Suppressor macrophage treated with lipopolysaccharide for 4 hours (primary cell): ENCODE measurements at places on chromosomes 1 and 21.

GRCh38 chr1:62377043-62377562, 57.9 kb upstream of the KANK4 start:
- no peak for DNase-seq

DNA sequence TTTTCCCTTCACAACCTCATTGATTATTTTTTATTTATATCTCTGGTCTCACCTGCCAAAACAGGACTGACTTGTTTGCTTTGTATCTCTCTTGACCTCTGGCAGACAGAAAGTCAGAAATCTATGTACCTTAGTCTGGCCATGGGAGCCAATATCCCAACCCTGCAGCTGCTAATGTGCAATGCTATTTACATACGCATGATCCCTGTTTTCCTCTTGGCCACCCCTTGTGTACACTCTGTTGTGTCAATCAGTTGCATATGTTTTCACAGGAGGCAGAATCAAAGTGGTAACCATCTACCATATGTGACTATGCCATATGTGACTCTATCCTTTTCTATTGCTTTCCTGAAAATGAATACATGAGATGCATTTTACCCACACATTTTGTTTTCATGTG, 688.8 kb downstream of the PLA2G4A start:
- DNase-seq = no peak

- DNase-seq = no peak
These were observed 34.9 kb downstream of the SIM2 start for GRCh38 chr21:36733857-36734256.

GRCh38 chr1:101407505-101408211, 170.8 kb downstream of the S1PR1 start:
- DNase-seq = no peak

DNA sequence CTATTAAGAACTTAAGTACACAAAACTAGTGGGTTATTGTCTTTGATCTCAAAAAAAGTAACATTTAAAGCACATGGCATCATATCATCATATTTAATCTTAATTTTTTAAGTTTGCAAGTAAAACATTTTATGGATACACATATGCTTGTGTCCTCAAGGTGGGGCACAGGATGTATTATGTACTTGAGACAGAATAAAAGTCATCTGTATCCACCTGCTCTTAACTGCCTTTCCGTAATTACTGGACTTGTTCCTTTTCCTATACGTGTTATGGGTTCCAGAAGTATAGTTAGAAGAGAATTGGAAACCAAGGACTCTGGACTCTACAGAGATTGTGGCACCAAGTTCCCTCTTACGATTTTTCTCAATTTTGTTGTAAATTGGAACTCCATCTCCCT, 79.4 kb downstream of the FCRL5 start:
- no peak for DNase-seq
